ENCODE measurements at places on chromosomes 5 and 9.

DNA sequence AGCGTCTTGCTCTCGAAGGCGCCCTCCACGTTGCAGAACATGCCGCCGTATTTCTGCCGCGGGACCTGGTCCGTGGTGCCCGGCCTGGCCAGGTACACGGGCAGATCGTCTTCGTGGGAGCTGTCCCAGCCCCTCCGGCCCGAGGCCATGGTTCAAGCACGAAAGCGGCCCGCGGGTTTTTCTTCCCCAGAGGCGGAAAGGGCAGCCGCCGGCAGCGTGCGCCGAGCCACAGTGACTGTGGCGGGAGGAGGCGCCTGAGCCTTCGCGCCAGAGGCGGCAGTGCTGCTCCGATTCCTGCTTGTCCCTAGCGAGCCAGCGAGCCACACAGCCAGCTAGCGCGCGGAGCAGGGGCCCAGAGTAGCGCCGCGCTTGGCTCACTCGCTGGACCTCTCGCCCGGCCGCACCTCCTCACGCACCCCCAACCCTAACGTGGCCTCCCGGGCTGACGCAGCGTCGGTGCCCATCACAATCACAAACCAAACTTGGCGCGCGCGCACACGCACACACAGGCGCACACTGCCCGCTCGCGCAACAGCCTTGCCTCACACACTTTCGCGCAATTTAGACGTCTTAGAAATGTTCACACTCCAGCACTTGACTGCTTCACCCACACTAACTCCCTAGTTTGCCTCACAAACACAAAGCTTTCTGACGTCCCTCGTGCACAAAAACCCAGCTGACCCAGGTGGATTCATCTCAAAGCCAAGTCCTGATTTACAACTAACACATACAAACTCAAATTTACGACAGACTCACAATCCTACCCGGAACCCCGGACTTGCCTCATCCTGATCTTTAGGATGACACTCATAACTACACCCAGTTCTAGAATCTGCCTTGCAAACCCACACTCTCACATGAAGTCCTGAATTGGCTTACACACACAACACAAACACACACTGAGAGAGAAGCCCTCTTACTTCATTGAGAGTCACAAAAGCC, at the start of gene DPYSL3:
Gene DPYSL3 (minus strand): TSS at position 359 of the 942 bp plus-strand sequence. CDS start 210 bp downstream, at position 149.
- DNase-seq, result no peak

DNA sequence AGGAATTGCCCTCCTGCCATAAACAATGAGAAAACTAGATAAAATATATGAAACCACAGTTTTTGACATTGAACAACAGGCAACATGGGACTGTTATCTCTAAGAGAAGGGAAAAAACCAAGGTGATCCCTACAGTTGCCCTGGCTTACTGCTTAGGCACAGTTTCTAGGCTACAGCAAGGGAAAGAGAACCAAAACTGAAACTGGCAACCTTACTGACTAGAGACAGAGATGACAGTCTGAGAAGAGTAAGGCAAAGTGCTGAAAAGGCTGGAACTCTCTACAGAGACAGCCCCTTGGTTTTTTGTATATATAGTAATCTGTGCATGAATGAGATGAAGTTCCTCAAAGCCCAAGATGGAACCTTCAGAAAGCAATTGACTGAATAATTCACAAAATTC, 36.2 kb upstream of the REEP2 start:
- DNase-seq, result no peak

GRCh38 chr5:166436872-166437271, 1854.6 kb upstream of the WWC1 start:
- DNase-seq, result no peak

GRCh38 chr9:111970827-111971226, 74.2 kb downstream of the UGCG start:
- DNase-seq, result no peak

DNA sequence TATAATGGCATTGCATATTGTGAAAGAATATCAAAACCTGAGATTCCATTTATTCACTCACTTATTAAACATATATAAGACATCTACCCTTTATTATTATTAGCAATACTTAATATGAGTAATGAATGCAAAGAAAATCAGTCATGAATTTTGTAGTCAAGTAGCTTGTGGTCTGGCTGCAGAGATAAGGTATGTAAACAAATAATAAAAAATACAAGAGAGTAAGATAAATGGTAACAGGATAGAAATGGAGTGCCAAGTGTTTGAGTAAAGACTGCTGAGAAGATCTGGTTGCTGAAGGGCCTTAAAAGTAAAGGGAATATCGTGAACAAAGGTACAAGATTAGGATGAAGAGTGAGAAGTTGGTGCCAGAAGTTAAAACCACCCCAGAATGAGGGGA, 18.4 kb downstream of the TRIM32 start:
- DNase-seq, result no peak

- no peak for DNase-seq
These were observed 259.0 kb downstream of the GADD45G start for GRCh38 chr9:89863837-89864236.

DNA sequence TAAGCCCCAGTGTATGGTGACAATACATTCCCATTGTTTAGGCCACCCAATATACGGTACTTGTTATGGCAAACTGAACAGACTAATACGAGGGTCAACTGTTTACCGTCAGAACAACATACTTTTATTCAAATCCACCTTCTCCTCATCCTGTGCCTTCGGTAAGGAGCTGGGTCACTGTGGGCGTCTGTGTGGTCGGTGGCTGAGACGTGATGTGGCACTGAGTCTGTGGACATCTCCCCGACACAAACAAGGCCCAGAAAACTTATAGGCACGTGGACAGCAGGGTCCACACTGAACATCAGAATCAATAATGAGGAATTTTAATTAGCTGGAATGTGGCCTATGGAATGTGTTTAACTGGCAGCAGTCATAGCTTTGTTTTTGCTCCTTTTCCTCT, 154.3 kb upstream of the IRX2 start:
- no peak for DNase-seq

DNA sequence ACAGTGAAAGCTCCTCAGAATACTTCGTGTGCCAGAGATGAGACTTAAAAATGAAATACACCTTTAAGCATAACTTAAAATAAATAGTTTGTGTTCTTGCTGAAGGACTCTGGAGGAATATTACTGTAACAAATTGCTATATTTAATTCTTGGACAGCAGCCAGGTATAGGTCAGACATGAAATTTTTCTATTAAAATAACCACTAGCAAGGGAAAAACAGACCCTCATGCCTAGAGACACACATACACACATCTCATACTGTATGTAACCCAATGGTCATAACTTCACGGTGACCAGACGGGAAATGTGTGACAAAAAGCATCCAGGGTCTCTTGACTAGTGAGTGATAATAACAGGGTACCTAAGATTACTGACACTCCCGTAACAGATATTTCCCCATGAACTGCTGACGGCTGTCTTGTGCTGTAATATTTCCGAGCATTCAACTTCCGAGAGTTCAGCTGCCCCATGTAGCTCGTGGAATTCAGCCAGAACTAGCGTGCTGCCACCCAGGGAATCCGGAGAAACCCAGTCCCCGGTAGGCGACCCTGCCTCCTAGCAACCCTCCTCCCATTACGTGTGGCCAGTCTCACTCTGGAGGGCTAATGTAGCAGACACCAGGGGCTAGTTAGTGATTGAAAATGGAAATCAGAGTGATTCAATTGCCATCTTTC, 2295.1 kb upstream of the WWC1 start:
- no peak for DNase-seq

GRCh38 chr5:75659791-75660450, 48.7 kb downstream of the ANKDD1B start:
- no peak for DNase-seq

- DNase-seq, result no peak
These were observed 45.6 kb upstream of the TRIM32 start for GRCh38 chr9:116641292-116642059.

GRCh38 chr5:115377468-115378217, 81.2 kb upstream of the CCDC112 start:
- DNase-seq, result no peak

- no peak for DNase-seq
These were observed 22.1 kb upstream of the RARS1 start for GRCh38 chr5:168464214-168464613.

- no peak for DNase-seq
These were observed 142.9 kb downstream of the SLCO4C1 start for GRCh38 chr5:102153003-102153759.

- no peak for DNase-seq
These were observed 67.7 kb upstream of the LMX1B start for GRCh38 chr9:126546036-126546435.

- no peak for DNase-seq
These were observed 21.4 kb upstream of the ANXA2R start for GRCh38 chr5:43061352-43062075.

DNA sequence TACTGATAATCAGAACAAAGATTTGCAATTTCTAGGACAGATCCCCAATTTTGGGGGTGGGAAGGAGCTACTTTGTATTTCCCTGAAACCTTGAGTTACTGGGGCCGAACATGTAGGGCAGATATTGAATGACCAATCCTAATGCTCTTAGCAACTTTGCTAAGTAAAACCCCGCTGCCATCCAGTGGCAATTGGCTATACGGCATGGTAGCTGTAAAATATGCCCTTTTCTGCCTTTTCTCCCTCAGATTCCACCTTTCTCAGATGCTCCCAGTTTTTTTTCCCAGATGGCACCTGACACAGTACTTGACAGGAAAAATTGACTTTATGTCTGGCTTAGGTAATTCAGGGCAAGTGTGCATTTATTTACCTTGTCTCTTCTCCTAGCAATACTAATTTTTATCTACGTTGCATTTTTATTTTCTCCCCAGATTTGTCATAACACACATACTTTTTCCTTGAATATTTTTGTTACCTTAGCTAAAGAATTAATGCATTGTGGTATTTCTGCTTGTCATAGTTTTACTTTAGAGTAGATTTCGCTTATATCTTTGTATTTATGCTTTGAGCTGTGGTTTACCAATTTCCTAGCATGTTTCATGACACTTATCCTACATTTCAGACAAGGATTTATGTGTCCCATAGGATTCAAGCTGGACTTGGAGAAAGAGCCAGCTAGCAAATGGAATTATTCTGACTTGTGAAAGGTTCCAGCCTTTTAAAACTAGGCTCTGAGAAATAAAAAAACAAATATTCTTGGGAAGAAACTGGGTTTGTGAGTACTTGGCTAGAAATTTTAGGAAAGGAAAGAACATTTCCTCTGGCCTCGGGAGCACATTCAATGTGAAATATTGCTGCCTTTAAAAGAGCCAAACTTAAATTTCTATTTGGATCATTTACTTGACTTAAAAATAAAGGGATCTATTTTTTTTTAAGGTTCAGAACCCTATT, 37.4 kb downstream of the PIK3R1 start:
- peak; percentile 47 for DNase-seq

GRCh38 chr5:67350618-67351201, 154.1 kb upstream of the CD180 start:
- DNase-seq, result no peak

DNA sequence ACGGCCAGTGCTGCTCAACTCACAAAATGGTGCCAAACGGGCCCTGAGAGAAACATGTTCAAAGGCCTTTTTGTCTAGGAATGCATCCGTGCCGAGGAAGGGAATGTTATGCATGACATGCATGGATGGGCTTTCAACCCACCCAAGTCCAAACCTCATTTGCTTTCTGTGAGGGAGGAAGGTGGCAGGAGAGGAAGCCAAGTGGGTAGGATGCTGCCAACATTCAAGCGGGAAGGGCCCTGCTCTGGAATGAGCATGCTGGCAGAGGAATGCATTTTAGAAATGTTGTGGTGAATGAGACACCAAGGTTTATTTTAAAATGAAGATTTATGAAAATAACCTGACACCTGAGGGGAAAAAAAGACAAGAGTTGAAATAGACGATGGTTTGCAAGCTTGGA, 479.1 kb downstream of the CCDC171 start:
- no peak for DNase-seq

GRCh38 chr5:2866662-2867372, 115.3 kb upstream of the IRX2 start:
- DNase-seq, result no peak

- DNase-seq, result no peak
These were observed 23.1 kb upstream of the FRRS1L start for GRCh38 chr9:109190151-109190550.

DNA sequence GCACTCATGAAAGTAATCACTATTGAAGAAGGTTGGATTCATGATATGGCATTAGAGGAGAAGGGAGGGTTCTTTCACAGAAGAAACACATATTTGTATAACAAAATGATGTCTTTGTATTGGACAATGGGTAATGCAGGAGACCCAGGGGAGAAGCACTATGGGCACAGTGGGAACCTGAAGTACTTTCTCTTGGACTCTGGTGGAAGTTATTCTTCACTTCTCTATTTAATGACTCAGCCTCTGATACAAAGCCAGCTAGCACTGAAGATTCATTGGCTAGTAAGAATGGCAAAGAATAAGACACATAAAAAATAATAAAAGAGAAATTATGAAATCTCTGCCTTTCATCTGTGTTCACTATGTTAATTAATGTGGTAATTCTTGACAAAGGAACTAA, 149.9 kb upstream of the PRR16 start:
- no peak for DNase-seq

DNA sequence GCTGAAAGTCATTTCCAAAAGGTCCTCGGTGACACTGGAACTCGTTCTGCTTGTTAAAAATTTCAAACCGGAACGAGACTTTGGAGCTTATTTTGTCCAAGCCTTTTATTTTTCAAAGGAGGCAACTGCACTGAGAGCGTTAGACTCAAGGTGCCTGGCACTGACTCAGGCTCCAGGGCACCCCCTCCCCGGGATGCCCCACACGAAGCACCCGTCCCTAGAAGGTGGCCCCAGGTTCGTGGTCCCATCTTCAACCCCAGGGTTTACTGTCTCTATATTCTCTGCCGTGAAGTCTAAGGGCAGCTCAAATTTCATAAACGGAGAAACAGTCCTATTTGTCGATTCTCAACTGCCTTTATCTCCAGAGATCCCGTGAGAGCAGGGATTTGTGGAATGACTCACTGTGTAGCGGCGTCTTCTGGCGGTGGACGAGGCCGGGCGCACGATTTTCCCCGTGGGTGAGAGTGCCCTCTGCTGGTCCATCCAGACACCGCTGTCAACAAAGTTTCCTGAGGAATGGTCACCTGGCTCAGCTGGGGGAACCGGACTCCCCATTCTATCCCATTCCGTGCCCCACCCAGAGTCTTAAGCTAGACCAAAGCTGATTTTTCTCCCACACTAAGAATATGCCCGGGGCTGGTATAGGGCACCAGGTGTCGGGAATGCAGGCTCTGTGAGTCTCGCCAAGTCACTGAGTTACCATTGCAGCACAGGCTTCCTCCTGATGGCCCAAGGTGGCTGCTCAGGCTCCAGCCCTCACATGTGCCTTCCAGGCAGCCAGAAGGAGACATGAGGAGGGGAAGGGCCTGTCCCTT, 27.1 kb upstream of the SLC6A19 start:
- peak; percentile 57 for DNase-seq

DNA sequence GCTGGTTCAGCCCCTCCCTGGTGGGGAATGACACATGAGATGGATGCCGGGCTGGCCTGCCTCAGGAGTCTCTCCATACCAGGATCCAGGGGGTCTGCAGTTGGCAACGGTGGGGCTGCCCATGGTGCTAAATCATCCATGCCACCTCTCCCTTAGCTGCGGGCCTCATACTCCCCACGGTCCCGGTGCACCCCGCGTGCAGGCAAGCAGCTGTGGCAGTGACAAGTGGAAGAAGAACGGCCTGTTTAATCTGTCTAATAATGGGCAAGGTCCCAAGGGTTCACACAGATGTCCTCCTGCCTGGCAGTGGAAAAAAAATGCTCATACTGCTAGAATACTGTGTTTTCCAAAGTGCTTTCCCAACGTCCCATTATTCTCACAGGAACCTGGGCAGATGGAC, 196.9 kb upstream of the PANK3 start:
- no peak for DNase-seq

Data from stimulated activated CD4-positive, alpha-beta T cell treated with anti-CD3 and anti-CD28 coated beads, Interleukin-1b, Interleukin-23, amount 100 ng/mL, for 48 hours (primary cell).